Fibroblast of the conjunctiva (primary cell): ENCODE measurements at places on chromosomes 16 and 17.

DNA sequence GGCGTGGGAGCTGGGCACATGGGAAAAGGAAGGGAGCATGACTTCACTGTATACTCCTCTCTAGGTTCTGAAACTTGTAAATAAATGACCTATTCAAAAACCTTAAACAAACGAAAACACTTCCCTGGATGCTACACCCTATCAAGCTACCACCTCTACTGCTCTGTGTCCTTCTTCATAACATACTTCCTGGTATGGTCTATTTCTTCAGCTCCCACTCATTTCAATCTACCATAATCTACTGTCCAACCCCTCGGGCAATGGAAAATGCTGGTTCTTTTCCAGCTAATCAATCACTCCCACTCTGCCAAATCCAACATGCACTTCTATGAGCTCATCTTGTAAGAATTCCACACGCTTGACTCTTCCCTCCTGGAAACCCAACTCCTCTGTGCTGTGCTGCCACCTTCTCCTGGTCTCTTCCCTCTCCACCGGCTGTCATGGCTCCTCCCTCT is 42.4 kb downstream of the AMFR start:
- DNase-seq, result no peak

DNA sequence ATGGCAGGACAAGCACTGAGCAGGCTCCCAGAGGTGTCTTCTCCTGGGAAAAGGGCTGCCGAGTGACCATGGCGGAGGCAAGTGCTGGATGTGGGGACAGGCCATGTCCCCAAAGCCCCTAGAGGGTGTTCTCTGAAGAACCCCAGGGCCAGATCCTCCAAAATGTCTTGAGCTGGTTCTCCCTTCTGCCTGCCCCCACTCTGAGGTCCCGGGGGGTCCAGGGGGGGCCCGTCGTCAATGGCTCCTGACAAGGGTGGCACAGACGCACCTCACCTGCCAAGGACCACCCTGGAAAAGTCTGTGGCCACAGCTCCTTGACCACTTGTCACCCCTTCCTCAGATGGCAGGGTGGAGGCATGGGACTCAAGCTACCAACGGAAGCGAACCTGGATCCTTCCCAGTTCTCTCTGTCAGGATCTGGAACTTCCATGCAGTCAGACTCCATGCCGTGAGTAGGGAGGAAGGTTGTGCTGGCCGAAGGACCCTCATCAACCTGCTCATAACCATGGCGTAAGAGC is 2.3 kb upstream of the MYO1C start:
- no peak for DNase-seq

DNA sequence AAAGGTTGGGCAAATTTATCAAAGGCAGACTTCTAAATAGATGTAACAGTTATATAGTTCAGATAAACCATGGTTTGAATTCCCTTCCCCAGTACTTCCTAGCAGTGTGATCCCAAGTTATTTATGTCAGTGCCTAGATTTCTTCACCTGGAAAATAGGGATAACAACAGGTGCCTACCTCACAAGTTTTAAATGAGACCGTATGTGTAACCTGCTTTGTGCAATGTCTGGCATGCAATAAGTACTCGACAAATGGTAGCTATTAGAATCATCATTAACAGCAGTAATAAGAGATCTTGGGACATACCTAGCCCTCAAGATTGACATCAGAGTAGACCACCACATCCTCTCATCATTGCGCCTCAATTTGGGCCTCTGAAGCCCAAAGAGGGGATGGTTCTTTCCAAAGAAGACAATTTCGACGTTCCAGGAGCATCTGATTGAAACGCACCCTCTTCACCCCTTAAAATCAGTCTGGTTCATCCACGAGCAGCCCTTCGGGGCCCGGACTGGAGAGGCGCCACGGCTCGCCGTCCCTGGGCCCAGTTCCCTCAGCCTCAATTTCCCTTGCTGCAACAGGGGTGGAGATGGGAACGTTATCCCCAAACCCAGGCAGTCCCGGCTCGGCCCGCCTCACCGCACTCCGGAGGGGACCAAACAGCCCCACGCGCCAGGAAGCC is 541 bp downstream of the ACACA start:
- no peak for DNase-seq

- peak; percentile 84 for DNase-seq
These were observed 47.7 kb downstream of the CFDP1 start for GRCh38 chr16:75385507-75386152.

- no peak for DNase-seq
These were observed 37.5 kb downstream of the SOCS3 start for GRCh38 chr17:78322327-78322857.

GRCh38 chr16:58730724-58731370 is 3.3 kb downstream of the GOT2 start:
- no peak for DNase-seq

DNA sequence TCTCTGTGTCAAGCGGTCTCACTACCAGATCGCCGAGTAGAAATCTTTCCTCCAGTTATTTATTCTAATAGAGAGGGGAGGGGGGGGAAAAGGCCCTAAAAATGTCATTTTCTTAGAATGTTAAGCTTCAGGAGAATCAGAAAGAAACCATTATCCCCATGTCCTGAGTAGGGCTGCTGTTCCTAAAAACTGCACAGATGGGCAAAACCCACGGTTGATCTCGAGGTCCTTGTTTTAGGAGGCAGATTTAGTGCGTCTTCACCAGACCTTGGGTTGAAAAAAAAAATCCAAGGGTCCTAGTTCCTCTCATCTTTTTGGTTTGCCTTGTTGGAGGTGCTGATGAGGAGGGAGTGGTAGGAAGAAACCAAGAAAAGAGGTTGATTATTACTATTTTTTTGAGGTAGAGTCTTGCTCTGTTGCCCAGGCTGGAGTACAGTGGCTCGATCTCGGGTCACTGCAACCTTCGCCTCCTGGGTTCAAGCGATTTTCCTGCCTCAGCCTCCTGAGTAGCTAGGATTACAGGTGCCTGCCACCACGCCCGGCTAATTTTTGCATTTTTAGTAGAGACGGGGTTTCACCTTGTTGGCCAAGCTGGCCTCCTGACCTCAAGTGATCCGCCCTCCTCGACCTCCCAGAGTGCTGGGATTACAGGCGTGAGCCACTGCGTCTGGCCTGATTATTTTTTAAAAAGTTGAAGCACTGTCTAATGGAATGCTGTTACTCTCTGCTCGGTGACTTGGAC is 1.4 kb downstream of the CBFB start:
- DNase-seq, result no peak

GRCh38 chr17:17782523-17783115 is 54.2 kb downstream of the SREBF1 start:
- DNase-seq, result no peak

DNA sequence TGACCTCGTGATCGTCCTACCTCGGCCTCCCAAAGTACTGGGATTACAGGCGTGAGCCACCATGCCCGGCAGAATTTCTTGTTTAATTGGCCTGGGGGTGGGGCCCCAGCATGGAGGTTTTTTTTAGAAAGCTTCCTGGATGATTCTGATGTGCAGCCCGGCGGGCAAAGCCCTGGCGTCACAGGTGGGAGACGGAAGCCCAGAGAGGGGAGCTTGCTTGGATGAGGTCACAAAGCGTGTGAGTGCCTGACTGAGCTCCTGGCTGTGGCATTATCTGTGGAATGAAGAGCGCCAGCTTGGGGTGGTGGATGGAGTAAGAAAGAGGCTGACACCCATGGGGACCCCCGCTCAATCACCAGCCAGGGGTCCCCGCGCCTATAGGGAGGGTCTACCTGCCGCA is 4.1 kb downstream of the VASN start:
- DNase-seq, result no peak

DNA sequence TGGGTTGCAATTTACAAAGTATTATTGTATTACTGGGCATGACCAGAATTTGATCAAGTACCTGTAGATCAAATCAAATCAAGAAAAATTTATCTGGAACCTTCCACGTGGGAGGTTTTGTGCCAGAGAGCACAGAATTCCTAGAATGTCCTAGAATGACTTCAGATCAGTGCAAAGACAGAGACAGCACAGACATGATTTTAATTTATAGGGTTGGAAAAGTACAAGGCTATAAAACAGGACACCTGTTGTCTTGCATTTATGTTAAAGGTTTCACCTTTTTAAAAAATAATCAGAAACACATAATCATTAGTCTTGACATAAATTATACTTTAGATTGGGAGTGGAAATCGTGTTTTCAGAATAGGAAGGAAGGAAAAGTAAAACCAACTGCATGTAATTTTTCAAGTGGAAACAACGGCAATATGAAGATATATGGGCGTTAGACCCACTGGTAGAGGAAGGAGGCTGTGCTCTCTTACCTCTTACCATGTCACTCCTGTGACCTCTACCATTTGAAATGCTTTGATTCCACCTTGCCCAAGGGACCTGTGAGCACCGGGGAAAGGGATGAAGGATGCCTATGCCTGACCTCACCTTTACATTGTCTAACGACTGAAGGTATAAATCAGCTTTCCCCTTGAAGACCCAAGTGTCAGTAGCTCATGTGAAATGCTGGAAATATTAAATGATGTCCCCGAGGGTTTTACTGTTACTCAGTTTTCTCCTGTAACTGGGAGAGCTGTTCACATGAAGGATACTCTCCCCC is 100.4 kb downstream of the SNX11 start:
- no peak for DNase-seq

- no peak for DNase-seq
These were observed 18.0 kb upstream of the KCNJ18 start for GRCh38 chr17:21674242-21674731.

DNA sequence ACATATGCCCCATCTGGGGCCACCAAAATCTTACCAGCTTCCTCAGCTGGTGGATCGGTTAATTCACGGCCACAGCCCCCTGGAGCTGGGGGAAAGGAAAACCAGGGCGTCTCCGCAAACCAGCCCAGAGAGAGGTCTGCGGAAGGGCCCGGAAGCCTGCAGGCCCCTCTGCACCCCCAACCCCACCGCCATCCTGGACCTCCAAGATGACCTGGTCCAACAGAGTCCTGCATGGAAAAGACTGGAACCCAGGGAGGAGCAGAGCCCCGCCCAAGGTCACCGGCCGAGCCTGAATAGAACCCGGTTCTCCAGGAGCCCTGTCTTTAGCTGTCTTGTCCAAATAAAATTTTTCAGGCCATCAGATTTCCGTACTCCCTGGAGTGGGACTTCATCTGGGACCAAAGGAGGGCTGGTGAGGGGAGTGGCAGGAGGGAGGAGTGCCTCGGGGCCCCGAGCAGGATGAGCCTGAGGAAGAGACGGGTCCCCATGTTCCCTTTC is 37.4 kb upstream of the NDRG4 start:
- no peak for DNase-seq

DNA sequence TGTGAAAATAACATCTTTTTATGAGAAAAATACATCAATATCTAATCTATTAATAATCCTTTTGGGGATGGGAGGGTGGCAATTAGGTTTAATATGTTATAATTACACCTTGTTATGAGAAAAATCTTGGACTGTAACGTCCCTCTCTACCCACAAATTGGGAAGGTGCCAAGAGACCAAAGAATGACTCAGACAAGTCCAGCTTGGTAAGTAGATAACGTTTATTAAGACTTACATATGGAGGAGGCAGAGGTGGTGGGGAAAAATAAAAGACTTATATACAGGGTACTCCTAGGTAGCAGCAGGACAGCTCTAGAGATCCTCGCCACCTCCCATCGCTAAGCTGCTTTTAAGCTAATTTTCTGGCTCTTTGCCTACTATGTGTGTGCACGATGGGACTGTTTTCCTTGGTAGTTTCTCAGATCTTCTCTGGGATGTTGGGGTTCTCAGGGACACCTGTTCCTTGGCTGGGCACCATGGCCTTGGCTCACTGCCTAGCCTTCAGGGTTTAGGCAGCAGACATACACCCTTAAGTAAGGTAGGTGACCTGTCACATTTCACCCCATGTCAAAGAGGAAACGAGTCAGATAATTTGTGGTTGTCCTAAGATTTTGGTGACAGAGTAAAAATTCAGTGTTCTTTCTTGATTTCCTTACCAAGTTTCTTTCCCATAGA is 31.5 kb downstream of the RBL2 start:
- DNase-seq, result peak; percentile 31

- DNase-seq, result no peak
These were observed at the start of gene ZNF469 for GRCh38 chr16:88382491-88383400. Gene ZNF469, plus strand, starts transcription at chr16:88382959. Its CDS starts 44,512 bp downstream, at chr16:88427471.

DNA sequence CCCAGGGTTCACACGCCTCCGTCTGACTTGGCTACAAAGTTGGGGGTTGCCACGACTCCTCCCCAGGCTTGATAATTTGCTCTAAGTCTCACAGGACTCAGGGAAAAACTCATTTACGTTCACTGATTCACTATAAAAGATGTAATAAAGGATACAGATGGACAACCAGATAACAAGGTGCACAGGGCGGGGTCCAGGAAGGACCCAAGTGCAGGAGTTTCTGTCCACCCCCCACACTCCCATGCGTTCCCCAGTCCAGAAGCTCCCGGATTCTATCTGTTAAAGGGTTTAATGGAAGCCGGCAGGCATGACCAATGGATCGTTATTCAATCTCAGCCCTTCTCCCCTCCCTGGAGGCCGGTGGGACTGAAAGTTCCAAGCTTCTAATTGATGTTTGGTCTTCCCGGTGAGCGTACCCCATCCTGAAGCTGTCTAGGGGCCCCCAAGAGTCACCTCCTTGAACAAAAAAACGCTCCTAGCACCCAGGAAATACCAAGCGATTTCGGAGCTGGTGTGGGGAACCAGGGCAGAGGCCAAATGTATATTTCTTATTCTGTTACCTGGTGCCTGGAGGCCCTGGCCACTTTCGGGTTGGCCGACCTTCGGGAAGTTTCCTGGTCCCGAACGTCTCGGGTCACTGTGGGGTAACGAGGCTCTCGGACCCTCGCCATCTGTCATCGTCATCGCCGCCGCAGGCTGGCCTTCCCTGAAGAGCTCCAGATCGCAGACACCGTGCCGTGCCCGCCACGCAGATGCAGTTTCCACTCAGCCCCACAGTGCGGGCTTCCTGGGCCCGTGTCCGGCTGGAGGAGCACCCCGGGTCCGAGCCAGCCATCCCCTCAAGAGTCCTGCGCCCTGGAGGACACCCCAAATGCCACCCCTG is 13.5 kb upstream of the METRNL start:
- no peak for DNase-seq

GRCh38 chr16:84069540-84069939 is 26.9 kb upstream of the SLC38A8 start:
- no peak for DNase-seq
